ENCODE measurements at places on chromosomes 6 and 20. TPM values are rescaled to one million over a fixed set of nuclear protein-coding genes. Genes with fewer than 3 reads are reported as not detected.

The JPH2 gene
- total RNA-seq = not detected

The SERPINB6 gene
- 9.1 TPM for total RNA-seq

The SPATA25 gene
- 0.84 TPM for total RNA-seq

The PPP1R14C gene
- total RNA-seq = not detected

The SRMS gene
- not detected for total RNA-seq

The C20orf202 gene
- total RNA-seq = not detected

The BANF2 gene
- not detected for total RNA-seq

The DNMT3B gene
- 4.1 TPM for total RNA-seq

- DNase-seq = no peak
- no peak overlapping the region for H3K4me3 ChIP-seq
- peaks cover 10% of the 10 kb centered on the region for H3K4me1 ChIP-seq
- peaks cover 30% of the 10 kb centered on the region for H3K36me3 ChIP-seq
- no peak overlapping the region for H3K27ac ChIP-seq
Observed at GRCh38 chr20:59211208-59211765, 47.7 kb downstream of the ZNF831 start.

- H3K27ac ChIP-seq = no peak overlapping the region
- no peaks in the 10 kb centered on the region for H3K36me3 ChIP-seq
- no peak overlapping the region for H3K4me3 ChIP-seq
- H3K27me3 ChIP-seq = peaks cover 17% of the 10 kb centered on the region
- DNase-seq = no peak
- H3K4me1 ChIP-seq = no peaks in the 10 kb centered on the region
Observed at GRCh38 chr20:40900666-40901215, 127.9 kb upstream of the TOP1 start.

- H3K27me3 ChIP-seq = no peaks in the 10 kb centered on the region
- no peak overlapping the region for H3K4me3 ChIP-seq
- H3K36me3 ChIP-seq = no peaks in the 10 kb centered on the region
- no peak overlapping the region for H3K27ac ChIP-seq
- DNase-seq = no peak
Observed at GRCh38 chr6:68159433-68159832, 475.6 kb upstream of the ADGRB3 start.

DNA sequence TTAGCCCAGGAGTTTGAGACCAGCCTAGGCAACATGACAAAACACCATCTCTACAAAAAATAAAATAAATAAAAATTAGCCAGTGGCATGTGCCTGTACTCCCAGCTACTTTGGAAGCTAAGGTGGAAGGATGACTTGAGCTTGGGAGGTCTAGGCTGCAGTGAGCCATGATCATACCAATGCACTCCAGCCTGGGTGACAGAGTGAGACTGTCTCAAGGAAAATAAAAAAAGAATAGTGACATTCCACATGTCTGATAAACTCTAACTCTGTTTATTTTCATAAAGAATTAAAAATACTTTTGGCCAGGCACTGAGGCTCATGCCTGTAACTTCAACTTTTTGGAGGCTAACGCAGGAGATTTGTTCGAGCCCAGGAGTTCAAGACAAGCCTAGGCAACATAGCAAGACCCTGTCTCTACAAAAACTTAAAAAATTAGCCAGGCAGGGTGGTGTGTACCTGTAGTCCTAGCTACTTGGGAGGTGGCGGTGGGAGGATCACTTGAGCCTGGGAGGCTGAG is 115.1 kb downstream of the GJA1 start:
- no peak overlapping the region for H3K4me3 ChIP-seq
- no peaks in the 10 kb centered on the region for H3K27me3 ChIP-seq
- H3K4me1 ChIP-seq = no peaks in the 10 kb centered on the region
- no peak for DNase-seq
- no peak overlapping the region for H3K27ac ChIP-seq
- no peaks in the 10 kb centered on the region for H3K36me3 ChIP-seq

GRCh38 chr6:87754828-87755227 is 52.8 kb upstream of the AKIRIN2 start:
- H3K27ac ChIP-seq = no peak overlapping the region
- no peaks in the 10 kb centered on the region for H3K36me3 ChIP-seq
- no peak for DNase-seq
- peaks cover 17% of the 10 kb centered on the region for H3K4me1 ChIP-seq
- H3K27me3 ChIP-seq = peaks cover 7% of the 10 kb centered on the region

- H3K4me3 ChIP-seq = no peak overlapping the region
- peaks cover 12% of the 10 kb centered on the region for H3K4me1 ChIP-seq
- no peaks in the 10 kb centered on the region for H3K27me3 ChIP-seq
- no peak for DNase-seq
Observed at GRCh38 chr6:97081010-97081590, 156.6 kb downstream of the KLHL32 start.

- no peak for DNase-seq
- H3K4me1 ChIP-seq = no peaks in the 10 kb centered on the region
- H3K36me3 ChIP-seq = no peaks in the 10 kb centered on the region
- no peak overlapping the region for H3K4me3 ChIP-seq
- H3K27me3 ChIP-seq = peaks cover 2% of the 10 kb centered on the region
- H3K27ac ChIP-seq = no peak overlapping the region
Observed at GRCh38 chr20:10652185-10652584, 21.6 kb downstream of the JAG1 start.

- DNase-seq = no peak
- H3K36me3 ChIP-seq = peaks cover 3% of the 10 kb centered on the region
- no peak overlapping the region for H3K27ac ChIP-seq
Observed at GRCh38 chr6:14897831-14898230, 348.0 kb upstream of the JARID2 start.

DNA sequence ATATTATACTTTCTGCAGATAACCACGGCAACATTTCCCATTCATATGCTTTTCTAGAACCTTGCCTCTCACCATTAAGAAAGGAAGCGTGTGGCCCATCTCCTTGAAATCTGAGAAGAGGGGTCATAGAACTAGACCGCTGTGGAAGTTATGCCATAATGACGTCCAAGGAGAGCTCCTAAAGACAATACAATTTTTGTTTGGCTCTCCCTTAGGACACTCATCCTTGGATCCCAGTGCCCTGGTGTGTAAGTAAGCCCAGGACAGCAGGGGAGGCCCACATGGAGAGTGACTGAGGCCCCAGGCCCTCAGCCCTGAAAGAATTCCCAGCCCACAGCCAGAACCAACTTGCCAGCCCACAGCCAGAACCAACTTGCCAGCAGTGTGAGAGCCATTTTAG is 379.6 kb downstream of the FOXA2 start:
- no peak overlapping the region for H3K27ac ChIP-seq
- no peaks in the 10 kb centered on the region for H3K27me3 ChIP-seq
- H3K4me1 ChIP-seq = no peaks in the 10 kb centered on the region
- DNase-seq = no peak
- H3K4me3 ChIP-seq = no peak overlapping the region

DNA sequence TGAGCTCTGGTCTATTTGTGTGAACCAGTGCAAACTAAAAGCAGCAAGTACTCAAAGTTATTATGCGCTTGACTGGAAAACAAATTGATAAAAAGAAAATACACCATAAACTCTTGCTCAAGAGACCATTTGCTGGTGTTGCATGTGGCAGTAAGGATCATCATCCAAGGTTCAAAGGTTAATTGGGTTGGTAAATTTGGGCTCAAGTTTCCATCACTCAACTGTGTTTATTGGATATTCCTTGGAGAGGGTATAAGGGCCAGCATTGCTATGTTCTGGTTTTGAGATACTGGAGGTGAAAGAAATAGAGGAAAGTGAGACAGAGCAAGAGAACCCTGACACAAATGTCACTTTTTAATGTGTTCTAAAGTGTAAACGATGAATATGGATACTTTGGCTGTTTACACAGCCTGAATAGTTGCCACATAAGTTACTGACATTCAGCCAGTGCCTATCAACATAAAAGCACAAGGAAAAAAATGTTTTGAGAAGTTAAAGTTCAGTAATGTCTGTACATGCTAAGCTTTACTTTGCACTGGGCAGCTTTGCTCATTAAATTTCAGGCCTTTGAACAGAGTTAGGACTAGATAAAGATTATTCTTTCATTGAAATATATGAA is 736.1 kb downstream of the HDGFL1 start:
- H3K4me1 ChIP-seq = no peaks in the 10 kb centered on the region
- DNase-seq = no peak
- no peaks in the 10 kb centered on the region for H3K36me3 ChIP-seq
- H3K27me3 ChIP-seq = no peaks in the 10 kb centered on the region

- peaks cover 63% of the 10 kb centered on the region for H3K4me1 ChIP-seq
- no peak overlapping the region for H3K4me3 ChIP-seq
- DNase-seq = no peak
- H3K27ac ChIP-seq = peak overlapping the region; percentile 78
- peaks cover 28% of the 10 kb centered on the region for H3K36me3 ChIP-seq
Observed at GRCh38 chr6:154234019-154234772, 122.4 kb downstream of the IPCEF1 start.

DNA sequence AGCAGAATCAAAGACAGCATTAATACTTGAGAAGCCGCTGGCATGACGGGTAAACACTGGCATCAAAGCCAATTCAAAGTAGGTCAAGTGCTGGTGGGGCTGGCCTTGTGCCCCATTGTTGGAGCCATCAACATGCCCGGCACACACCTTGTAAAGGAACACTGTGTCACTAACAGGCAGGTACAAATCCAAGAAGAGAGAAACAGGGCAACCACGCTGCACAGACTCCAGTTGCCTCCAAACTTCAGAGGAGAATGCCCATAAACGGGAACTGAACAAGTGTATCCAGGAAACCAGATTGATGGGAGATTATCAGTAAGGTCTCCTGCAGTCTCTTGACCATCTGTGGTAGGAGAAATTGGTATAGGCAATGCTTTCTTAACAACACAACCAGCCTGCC is 127.0 kb upstream of the STXBP5 start:
- no peaks in the 10 kb centered on the region for H3K27me3 ChIP-seq
- no peak overlapping the region for H3K4me3 ChIP-seq
- H3K27ac ChIP-seq = no peak overlapping the region
- H3K4me1 ChIP-seq = no peaks in the 10 kb centered on the region
- no peaks in the 10 kb centered on the region for H3K36me3 ChIP-seq
- no peak for DNase-seq

- no peak overlapping the region for H3K4me3 ChIP-seq
- DNase-seq = no peak
- H3K27me3 ChIP-seq = peaks cover 19% of the 10 kb centered on the region
Observed at GRCh38 chr6:32889533-32889932, 35.5 kb downstream of the PSMB9 start.

DNA sequence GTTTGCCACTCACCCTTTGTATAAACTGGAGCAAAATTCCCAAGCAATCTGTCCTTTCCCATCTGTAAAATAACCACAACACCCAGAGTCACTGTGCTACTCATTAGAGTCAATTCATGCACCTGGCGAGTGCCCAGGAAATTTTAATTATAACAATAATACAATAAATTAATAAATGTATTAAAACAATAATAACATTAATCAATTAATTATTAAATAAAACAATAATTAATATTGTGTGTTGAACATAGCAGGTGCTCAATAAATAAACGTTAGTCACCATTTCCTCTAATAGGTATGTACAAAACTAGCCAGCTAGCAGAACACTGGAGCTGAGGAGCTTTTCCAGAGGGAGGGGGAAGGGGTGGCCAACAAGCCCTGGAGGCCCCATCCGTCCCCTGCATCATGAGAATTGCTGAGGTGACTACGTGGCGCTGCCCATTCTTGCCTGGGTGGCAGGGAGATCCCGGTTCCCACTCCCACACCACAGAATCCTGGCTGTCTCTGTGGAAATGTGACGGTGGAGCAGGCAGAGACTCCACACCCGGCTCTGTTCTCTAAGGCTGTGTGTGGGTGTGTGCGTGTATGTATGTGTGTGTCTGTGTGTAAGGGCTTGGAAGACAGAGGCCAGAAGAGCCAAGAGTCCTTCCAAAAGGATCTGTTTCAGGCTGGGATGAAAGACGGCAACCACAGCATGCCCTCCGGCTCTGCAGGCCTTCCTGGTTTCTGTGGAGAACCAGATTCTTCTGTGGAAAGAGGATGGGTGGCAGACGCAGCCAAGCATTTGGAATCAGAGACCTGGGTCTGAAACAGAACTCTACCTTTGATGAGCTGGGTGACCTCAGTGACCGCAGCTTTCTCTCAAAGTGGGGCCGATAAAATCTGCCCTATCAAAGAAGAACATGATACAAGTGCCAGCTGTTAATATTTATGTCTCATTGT is 18.8 kb upstream of the EZR start:
- no peak for DNase-seq
- no peak overlapping the region for H3K27ac ChIP-seq
- H3K4me1 ChIP-seq = peaks cover 2% of the 10 kb centered on the region
- H3K36me3 ChIP-seq = no peaks in the 10 kb centered on the region

GRCh38 chr6:27812078-27812804 is 100.0 kb downstream of the OR2B2 start:
- no peak for DNase-seq
- H3K36me3 ChIP-seq = peaks cover 11% of the 10 kb centered on the region

DNA sequence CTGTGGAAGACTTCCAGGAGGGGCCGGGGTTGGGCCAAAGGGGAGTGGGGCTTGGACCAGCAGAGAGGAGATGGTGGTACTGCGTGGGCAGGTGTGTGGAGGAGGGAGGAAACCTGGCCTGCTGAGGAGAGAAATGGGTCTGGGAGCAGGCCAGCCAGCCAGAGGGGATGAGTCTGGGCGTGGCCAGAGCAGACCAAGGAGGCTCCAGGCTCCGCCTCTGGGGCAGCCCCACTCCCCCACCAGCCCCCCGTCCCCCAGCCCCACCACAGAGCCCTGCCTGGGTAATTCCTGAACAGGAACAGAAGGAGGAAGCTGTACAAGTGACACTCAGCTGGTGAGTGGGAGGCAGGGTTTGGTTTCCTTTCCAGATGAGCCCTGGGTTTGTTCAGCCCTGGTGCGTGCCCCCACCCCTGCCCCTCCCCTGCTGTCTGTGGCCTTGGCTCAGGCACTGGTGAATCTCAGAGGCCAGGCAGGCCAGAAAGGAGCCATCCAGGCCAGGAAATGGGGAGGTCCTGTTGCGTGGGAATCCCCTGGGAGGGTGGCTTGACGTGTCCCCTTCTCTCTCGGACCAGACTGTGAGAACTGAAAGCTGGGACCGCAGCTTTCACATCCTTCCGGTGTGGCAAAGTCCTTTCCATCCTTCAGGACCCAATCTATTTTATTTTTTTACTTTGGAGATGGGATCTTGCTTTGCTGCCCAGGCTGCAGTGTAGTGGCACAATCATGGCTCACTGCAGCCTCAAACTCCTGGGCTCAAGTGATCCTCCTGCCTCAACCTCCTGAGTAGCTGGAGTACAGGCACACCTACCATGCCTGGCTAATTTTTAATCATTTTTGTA is 9.4 kb upstream of the SRC start:
- H3K4me1 ChIP-seq = peaks cover 21% of the 10 kb centered on the region
- H3K36me3 ChIP-seq = no peaks in the 10 kb centered on the region
- H3K4me3 ChIP-seq = no peak overlapping the region

GRCh38 chr6:72132427-72132826 is 246.1 kb downstream of the RIMS1 start:
- H3K27ac ChIP-seq = no peak overlapping the region
- no peaks in the 10 kb centered on the region for H3K27me3 ChIP-seq
- no peak overlapping the region for H3K4me3 ChIP-seq
- no peaks in the 10 kb centered on the region for H3K4me1 ChIP-seq
- no peak for DNase-seq
